Coronary artery (tissue), 2 donors: ENCODE measurements at places on chromosomes 7 and 10.
A peak's percentile ranks its signal among the peaks of the same experiment; 100 is the strongest.

- DNase-seq = no peak
These were observed 464.6 kb downstream of the POM121L12 start for GRCh38 chr7:53500076-53500475.

- DNase-seq = no peak
These were observed 18.3 kb downstream of the VOPP1 start for GRCh38 chr7:55554038-55554437.

DNA sequence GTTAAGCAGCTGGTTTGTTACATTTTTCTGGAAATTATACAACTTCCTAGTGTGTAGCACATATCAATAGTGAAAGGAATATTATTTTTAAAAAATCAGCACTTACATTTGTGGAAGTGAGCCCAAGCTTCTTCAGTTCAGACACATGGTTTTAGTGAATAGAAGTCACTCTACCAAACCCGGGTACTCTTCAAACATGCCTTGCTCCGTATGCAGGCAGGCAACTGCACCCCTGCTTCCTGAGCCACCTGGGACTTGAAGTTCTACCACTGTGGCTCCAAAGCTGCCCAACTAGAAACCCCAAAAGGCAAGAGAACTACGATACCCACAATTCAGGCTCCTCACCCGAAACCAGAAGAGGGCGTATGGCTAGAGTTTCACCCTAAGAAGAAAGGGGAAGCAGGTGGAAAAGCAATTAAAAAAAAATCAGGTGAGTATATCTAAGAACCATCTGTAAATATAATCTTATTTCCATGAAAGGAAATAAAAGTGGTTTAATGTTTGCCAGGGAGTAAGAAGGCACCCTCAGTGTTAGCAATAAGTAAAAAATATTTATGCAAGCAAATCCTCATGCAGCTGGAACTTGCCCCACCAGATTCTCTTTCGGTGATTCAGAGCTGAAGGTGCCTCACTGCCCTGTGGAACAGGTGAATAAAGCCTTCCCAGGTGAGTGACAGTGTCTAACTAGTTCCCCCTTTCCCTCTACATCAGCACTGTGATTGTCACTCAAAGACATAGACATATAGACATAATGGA lies at the start of gene MACC1:
Gene MACC1, minus strand, starts transcription at position 192 of the 756 bp plus-strand sequence. CDS start 55,522 bp downstream, outside the sequence.
- no peak for DNase-seq

DNA sequence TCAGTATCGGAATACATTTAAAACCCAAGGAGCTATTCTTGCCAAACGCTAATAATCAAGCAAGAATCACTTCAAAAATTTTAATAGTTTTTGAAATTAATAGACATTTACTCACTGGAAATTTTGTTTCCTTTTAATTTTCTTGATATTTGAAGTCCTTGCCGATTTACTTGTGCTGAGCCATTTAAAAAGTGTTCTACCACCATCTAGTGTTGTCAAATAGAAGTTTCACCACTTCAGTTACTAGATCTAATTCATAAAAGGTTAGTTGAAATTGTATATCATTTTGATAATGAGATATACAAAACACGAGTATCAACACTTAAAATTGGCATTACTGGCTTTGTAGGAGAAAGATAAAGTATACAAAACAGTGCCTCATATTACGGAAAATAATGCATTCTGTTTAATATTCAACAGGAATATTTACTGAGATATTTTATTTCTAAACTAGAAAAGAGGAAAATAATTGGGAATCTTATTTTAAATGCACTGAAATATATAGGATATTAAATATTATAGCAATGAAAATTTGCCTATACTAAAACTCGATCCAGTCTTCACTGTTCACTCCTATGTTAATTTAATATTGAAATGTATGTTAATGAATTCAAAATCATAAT lies 664.8 kb upstream of the SEMA3D start:
- no peak for DNase-seq

GRCh38 chr10:88418871-88419270 lies 164.2 kb downstream of the RNLS start:
- no peak for DNase-seq

GRCh38 chr7:70426249-70426880 lies 705.6 kb upstream of the GALNT17 start:
- no peak for DNase-seq

DNA sequence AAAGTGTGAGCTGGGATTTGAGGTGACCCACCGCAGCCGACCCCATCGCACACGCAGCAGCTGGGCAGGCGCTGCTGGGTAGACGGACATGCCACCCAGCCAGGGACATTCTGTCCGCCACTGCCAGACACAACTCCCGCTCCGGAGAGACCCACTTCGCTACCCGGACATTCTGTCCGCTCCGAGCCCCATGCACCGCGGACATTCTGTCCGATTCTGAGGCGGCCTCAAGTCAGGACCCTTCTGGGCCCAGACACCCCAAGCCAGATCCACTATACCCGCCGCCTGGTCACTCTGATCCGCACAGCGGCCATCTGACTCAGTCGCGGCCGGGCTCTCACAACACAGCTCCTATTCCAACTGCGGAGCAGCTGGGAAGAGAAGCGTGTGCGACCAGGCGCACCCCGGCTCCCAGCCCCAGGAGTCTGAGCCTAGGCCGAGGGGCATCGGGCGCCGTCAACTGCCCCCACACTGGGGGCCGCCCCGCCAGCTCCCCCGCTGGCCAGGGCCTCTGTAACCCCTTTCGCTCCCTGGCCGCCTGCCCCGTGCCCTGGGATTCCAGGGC lies 763 bp downstream of the PITX3 start:
- peak; percentile 72 for DNase-seq

DNA sequence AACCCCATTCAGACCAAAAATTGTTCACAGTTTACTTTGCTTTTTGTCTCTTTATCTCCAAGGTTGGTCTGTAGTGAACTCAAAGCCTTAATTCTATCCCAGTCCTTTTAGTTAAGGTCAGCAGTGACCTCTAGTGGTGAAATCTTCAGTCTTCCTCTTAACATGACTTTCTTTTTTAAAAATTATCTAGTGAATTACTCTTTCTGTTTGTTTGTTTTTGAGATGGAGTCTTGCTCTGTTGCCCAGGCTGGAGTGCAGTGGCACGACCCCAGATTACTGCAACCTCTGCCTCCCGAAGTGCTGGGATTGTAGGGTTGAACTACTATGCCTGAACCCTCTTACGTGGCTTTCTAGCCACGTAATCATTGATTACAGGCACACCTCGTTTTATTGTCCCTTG lies 25.0 kb downstream of the ZNF487 start:
- no peak for DNase-seq

DNA sequence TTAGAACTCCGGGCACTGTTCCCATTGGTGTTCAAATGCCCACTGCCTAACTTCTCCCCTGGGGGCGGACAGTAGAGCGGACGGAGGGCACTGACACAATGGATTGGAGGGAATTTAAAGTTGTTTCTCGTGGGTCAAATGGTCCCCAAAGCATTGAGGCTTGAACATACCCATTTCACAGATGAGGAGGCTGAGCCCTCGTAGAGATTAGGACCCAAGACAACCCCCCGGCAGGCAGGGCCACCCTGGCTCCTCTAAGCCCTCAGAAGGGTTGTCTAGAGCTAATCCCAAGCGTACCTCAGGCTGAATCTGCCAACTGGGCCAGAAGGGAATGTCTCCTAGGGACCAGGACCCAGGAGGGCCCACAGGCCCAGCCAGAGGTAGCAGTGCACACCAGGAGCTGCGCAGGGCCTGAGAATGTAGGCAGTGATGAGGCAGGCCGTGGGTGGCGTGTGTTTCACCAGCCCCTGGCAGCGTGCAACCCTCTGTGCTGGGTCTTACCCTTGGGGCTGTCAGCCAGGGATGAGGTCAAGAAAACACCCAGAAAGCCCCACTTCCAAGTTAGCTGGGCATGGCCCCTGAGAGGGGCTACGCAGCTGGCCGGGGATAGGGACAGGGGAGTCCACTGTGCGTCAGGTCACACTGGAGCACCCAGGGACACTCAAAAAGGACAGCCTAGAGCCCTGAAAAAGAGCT lies 5.8 kb downstream of the AIFM2 start:
- peak; percentile 66 for DNase-seq

DNA sequence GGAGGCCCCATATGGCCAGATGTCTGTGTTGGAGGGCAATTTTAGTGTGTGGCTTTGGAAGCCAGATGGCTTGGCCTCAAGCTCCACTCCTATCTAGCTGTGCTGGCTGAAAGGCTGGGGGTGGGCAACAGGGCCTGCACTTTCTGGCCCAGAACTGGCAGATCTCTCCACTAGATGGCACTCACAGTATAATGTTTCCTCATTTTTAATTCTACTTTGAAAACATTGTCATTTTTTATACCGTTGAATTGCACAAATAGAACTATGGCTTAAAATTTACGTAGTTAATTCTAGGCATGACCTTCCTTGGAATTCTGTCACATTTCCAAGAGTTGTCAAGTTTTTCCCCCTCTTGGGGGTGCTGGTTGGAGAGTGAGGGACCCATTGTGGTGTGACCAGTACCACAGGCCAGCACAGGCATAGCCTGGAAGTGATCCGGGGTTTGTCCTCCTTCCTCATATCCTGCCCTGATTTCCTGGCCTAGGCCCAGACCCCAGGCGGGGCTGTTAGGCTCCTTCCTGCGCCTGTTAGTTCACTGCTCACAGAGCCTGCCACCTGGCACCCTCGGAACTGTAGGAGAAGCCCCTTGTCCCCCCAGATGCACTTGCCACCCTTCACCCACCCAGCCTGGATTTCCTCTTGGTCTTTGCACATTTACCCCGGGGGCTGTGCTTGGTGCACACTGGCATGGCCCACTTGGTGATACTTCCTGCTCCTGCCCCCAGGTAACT lies 52.8 kb downstream of the ARHGAP22 start:
- peak; percentile 74 for DNase-seq

- no peak for DNase-seq
These were observed 906.9 kb downstream of the CCSER2 start for GRCh38 chr10:85235258-85235657.

DNA sequence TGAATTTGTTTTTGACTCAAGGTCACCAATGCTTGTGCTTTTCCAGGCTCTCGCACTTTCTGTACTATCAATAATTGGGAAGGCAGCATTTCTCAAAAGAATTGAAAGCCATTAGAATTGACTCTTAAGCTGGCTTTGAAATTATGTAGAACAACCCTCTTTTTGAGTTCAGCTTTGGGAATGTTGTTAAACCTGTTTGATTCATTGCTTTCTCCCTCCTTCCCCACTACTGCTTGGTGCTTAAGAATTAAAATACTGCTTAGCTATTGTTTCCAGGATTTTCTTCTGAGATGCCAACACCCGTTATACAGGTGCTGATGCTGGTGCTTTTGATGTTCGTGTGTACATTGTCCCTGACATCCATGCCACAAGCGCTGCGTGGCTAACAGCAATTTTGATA lies 15.5 kb upstream of the FZD8 start:
- no peak for DNase-seq

- DNase-seq = no peak
These were observed 15.9 kb downstream of the ADAM12 start for GRCh38 chr10:126372396-126372795.

- DNase-seq = no peak
These were observed 227.7 kb upstream of the SEMA3E start for GRCh38 chr7:83876593-83876992.

DNA sequence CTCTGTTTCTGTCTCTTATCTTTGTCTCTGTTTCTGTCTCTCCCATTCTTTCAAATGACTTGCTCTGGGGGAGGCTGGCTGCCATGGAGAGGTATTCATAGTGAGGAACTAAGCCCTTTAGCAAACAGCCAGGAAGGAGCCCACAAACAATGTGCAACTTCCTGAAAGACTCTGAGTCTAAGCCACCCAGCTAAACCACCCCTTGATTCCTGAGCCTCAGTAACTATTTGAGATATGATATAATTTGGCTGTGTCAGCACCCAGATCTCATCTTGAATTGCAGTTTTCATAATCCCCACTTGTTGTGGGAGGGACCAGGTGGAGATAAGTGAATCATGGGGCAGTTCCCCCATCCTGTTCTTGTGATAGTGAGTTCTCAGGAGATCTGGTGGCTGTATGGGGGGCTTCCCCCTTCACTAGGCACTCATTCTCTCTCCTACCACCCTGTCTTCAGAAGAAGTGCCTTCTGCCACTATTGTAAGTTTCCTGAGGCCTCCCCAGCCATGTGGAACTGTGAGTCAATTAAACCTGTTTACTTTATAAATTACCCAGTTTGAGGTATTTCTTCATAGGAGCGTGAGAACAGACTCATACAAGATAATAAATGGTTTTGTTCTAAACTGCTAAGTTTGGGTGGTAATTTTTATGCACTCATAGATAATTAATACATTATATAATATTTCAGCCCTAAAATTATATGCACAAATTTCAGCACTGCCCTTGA lies 121.2 kb upstream of the FOXP2 start:
- no peak for DNase-seq

DNA sequence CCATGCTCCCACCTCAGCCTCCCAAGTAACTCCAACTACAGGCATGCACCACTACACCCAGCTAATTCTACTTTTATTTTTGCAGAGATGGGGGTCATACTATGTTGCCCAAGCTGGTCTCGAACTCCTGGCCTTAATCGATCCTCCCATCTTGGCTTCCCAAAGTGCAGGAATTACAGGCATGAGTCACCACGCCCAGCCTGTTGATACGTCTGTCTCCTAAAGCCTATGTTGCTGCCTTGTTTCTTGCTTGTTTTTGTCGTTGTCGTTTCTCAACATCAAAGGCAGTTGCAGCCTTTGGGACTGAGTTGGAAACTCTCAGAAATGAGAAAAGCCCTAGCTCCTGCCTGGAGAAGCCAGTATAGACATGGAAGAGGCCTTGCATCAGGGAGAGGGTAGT lies 49.9 kb downstream of the SORBS1 start:
- DNase-seq = no peak

DNA sequence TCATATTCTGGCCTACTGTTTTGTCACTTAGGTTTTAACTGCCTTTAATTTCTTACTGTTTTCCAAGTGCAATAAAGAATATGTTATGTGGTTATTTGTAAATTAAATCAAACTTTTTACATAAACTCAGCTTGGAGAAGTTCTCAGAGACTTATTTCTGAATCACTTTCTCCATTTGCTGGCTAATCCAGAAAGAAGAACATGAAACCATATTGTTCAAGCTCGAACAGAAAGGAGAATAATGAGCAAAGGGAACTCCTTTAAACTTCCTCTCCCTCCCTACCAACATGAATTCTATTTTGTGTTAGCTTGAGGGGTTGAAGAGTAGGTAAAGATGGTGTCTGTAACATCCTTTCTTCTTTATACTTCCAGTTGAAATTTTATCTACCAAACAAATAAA lies 52.3 kb downstream of the SHTN1 start:
- DNase-seq = no peak

- DNase-seq = peak; percentile 40
These were observed 175.9 kb downstream of the ZMYND11 start for GRCh38 chr10:310976-311639.

DNA sequence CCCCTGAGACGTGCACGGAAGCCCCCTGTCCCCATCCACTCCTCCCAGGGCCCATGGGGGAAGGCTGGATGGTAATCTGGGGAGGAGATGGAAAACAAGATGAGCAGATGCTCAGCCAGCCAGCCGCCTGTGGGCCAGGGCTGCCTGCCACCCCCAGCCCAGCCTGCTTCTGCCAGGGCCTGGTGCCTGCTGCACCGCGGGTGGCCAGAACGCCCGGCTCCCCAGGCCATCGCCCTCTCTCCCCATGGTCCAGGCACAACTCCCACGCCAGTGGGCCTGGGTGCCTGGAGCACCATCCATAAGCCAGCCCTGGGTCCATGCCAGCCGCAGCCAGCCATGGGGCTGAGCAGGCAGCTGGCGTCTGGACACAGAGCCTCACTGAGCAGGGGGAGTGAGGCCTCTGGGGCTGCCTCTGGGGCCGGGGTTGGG lies 57.2 kb upstream of the ELN start:
- no peak for DNase-seq
